ENCODE measurements at places on chromosomes 12 and 14.
A peak's percentile ranks its signal among the peaks of the same experiment; 100 is the strongest.

GRCh38 chr12:93191423-93191822, 186.3 kb upstream of the NUDT4 start:
- DNase-seq: no peak

DNA sequence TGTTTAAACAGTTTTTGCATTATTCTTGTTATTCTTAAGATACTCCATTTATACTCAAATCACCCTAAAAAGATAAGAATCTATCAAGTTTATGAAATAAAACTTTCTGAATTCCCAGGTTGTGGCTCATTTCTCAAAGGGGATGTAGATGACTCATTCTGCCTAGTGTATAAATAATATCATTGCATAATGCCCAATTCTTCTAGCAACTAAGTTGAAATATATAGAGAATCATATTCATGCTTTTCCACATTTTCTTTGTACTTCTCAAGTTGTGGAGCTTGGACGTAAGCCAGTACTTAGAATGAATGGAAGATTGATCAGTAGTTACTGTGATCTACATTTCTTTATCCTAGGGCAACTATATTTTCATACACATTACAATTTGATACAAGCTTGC, 201.1 kb downstream of the PPFIA2 start:
- DNase-seq: peak; percentile 47

GRCh38 chr14:48490756-48491155, 815.4 kb upstream of the MDGA2 start:
- no peak for DNase-seq

GRCh38 chr12:59383079-59383822, 212.6 kb upstream of the SLC16A7 start:
- DNase-seq: peak; percentile 96

- peak; percentile 27 for DNase-seq
Measured at GRCh38 chr12:25320123-25321006, 69.6 kb upstream of the KRAS start.

GRCh38 chr12:118103601-118104382, at the start of gene VSIG10:
Gene VSIG10 (minus strand): TSS chr12:118104011. CDS start chr12:118103671, 340 bp downstream.
- DNase-seq: peak; percentile 56

- DNase-seq: no peak
Measured at GRCh38 chr12:114245555-114245954, 160.4 kb downstream of the TBX5 start.

- DNase-seq: no peak
Measured at GRCh38 chr12:128968668-128969067, 115.4 kb downstream of the GLT1D1 start.

GRCh38 chr14:88660056-88660455, 97.2 kb downstream of the ZC3H14 start:
- DNase-seq: peak; percentile 34

- DNase-seq: peak; percentile 5
Measured at GRCh38 chr14:45810152-45810872, 557.3 kb upstream of the MIS18BP1 start.

- no peak for DNase-seq
Measured at GRCh38 chr12:132484183-132484890, 5.6 kb upstream of the FBRSL1 start.

DNA sequence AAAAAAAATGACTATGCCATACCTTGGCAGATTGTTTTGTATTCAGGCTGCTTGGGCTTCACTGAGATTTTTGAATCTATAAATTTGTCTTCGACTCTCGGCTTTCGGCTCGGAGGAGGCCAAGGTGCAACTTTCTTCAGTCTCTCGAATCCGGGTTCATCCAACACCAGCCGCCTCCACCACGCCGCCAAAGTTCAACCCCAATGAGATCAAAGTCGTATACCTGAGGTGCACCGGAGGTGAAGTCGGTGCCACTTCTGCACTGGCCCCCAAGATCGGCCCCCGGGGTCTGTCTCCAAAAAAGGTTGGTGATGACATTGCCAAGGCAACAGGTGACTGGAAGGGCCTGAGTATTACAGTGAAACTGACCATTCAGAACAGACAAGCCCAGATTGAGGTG, 12.4 kb upstream of the SPPL3 start:
- no peak for DNase-seq

DNA sequence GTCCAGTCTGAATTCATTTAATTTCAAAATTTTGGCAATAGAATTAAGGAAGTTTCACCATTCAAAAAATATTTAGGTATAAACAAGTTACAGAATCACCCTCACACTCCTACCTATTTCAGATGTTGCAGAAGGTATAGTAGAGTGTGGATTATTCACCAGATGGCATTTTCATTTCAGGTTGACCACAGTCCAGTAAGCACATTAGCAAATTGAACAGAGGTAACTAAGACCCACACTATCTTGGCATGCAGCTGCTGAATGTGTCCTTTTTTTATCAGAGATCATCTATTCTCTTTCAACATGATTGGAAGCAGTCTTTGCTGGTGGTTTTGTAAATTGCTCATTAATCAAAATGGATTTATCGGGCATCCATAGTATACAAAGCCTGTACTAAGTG, 151.8 kb upstream of the GARIN6 start:
- DNase-seq: no peak

DNA sequence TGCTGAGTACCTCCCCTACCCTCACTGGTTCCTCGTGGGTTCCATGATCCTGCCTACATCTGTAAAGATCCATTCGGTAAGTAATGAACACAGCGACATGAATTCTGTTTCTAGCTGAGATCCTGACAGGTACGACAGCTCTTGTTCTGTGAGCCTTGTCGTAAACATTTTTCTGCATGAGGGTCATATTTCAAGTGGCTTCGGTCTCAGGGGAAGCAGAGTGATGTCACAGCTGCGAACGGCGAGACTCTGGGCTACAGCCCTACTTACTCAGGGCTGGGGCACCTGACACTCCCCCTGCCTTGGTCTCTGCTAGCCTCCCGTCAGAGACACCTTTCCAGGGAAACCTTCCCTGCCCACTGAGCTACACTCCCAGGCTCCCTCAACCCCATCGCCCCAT, 85.8 kb downstream of the RBM19 start:
- DNase-seq: no peak

GRCh38 chr14:51663783-51664326, 12.1 kb downstream of the FRMD6 start:
- DNase-seq: no peak

DNA sequence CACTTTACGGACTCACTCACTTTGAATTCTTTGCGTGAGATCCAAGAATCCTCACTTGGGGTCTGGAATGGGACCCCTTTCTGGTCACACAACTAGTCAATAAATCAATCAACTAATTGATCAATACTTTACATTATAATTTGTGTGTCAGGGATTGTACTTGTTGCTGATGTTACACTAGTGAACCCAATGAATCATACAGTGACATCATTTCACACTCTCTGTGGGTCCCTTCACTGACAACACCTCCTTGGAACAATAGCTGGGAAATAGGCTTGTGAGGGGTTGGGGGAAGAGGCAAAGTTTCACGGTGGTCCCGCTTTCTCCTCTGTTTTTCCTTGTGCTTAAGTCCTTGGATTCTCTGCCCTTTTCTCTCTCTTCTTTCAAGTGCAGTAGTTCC, 35.0 kb downstream of the TPH2 start:
- no peak for DNase-seq

- DNase-seq: no peak
Measured at GRCh38 chr14:56358851-56359614, 220.6 kb upstream of the TMEM260 start.

DNA sequence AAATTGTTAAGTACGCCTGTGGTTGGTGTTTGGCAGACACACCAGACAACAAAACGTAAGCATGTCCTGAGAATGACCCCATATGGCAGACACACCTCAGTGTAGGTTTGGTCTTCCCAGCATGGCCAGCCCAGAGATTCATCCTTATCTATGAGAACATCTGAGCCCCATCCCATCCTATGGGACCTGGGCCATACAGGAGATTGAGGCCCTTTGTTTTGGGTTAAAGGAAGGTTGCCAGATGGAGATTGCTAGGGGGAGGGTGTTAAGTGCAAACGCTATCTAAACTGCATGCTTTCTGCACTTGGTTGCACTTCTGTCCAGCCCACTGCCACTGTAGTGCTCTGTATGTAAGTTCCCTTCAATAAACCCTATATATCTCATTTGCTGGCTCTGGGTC, 4.1 kb upstream of the PCNX4 start:
- no peak for DNase-seq

DNA sequence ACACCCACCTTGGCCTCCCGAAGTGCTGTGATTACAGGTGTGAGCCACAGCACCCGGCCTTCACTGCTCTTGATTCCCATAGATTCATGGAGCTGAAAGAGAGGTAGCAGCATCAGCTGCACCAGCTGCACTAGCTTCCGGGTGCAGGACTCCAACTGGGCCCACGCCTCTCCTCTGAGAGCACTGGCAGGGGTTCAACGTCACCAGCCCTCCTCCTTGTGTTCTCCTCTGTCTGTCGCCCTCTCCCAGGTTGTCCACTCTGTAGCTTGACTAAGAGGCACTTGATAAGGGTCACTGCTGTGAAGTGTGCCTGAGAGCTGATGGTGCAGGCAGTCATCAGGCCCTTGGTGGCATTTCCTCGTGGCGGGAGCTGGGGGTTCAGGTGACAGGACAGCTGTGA, 28.3 kb downstream of the MLXIP start:
- no peak for DNase-seq

- no peak for DNase-seq
Measured at GRCh38 chr14:104367866-104368750, 211.5 kb upstream of the C14orf180 start.

DNA sequence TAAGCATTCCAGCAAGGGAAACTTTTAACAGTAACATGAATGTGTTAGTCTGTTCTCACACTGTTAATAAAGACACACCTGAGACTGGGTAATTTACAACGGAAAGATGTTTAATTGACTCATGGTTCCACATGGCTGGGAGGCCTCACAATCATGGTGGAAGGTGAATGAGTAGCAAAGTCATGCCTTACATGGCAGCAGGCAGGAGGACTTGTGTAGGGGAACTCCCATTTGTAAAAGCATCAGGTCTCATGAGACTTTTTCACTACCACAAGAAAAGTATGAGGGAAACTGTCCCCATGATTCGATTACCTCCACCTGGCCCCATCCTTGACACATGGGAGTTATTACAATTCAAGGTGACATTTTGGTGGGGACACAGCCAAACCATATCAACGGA, 168.3 kb downstream of the PAH start:
- no peak for DNase-seq

GRCh38 chr12:56152756-56153677, 630 bp downstream of the MYL6B start:
- DNase-seq: no peak

- DNase-seq: peak; percentile 71
Measured at GRCh38 chr12:75322464-75322863, 7.7 kb downstream of the CAPS2 start.

DNA sequence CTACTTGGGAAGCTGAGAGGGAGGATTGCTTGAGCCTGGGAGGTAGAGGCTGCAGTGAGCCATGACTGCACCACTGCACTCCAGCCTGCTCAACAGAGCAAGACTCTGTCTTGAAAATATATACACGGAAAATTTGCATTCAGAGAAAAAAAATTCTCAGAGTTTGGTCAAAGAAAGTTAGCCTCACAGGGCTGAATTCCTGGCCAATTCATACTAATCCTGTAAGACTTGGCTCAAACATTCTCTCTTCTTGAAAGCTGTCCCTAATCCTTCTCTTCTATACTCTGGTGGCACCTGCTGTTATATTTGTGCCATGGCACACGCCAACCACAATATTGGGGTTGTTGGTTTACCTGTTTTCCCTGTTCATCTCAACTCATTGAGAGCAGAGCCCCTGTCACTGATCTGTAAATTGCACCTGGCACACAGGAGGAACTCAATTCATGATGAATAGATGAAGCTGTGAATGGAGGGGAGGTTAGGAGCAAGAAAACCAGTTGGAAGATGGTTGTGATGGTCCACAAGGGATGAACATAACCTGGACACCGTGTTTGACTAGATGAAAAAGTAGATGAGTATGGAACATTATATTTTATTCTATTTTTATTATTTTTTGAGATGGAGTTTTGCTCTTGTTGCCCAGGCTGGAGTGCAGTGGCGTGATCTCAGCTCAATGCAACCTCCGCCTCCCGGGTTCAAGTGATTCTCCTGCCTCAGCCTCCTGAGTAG, 36.8 kb upstream of the SPTSSA start:
- DNase-seq: no peak

GRCh38 chr12:120061575-120062214, 54.9 kb downstream of the RAB35 start:
- DNase-seq: no peak

DNA sequence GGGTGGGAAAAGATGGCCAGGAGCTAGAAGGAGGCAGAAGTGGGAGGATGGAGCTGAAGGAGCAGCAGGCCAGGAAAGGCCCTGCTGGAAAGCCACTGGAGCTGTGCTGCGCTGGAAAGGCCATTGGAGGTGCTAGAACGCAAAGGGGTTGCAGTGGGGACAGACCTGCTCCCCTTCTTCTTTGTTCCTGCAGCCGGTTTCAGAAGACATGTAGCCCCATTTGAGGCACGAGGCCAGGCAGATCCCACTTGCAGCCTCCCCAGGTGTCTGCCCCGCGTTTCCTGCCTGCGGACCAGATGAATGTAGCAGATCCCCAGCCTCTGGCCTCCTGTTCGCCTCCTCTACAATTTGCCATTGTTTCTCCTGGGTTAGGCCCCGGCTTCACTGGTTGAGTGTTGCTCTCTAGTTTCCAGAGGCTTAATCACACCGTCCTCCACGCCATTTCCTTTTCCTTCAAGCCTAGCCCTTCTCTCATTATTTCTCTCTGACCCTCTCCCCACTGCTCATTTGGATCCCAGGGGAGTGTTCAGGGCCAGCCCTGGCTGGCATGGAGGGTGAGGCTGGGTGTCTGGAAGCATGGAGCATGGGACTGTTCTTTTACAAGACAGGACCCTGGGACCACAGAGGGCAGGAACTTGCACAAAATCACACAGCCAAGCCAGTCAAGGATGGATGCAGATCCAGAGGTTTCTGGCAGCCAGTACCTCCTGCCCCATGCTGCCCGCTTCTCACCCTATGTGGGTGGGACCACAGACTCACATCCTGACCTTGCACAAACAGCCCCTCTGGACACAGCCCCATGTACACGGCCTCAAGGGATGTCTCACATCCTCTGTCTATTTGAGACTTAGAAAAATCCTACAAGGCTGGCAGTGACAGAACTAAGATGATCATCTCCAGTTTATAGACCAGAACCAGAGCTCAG, 2.3 kb upstream of the GPR162 start:
- DNase-seq: no peak

- no peak for DNase-seq
Measured at GRCh38 chr14:68793734-68794129, 865 bp upstream of the ZFP36L1 start.

DNA sequence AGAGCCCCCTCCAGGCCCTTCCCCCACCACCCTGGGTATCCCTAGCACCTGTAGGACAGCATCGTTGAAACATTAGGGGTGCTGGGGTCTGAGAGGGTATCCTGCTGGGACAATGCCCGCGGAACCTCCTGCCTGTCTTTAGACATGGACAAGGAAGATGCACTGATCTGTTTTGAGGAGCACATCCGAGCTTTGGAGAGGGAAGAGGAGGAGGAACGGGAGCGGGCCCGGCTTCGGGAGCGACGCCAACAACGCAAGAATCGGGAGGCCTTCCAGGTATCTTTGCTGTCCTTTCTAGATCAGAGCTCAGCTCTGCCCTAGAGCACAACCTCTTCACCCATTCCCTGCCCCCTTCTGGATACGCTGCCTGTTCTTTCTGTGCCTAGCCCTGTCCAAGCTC, 13.2 kb downstream of the PRPF40B start:
- DNase-seq: no peak

- no peak for DNase-seq
Measured at GRCh38 chr14:27917896-27918295, 848.7 kb upstream of the FOXG1 start.

- DNase-seq: peak; percentile 81
Measured at GRCh38 chr12:92134638-92135274, 10.9 kb downstream of the BTG1 start.

- no peak for DNase-seq
Measured at GRCh38 chr12:29710104-29710503, 73.6 kb downstream of the TMTC1 start.

GRCh38 chr14:89775151-89775550, 179.4 kb downstream of the EFCAB11 start:
- DNase-seq: no peak

Measured in fibroblast of skin of scalp (primary cell).